ENCODE measurements at places on chromosomes 16 and 17.

DNA sequence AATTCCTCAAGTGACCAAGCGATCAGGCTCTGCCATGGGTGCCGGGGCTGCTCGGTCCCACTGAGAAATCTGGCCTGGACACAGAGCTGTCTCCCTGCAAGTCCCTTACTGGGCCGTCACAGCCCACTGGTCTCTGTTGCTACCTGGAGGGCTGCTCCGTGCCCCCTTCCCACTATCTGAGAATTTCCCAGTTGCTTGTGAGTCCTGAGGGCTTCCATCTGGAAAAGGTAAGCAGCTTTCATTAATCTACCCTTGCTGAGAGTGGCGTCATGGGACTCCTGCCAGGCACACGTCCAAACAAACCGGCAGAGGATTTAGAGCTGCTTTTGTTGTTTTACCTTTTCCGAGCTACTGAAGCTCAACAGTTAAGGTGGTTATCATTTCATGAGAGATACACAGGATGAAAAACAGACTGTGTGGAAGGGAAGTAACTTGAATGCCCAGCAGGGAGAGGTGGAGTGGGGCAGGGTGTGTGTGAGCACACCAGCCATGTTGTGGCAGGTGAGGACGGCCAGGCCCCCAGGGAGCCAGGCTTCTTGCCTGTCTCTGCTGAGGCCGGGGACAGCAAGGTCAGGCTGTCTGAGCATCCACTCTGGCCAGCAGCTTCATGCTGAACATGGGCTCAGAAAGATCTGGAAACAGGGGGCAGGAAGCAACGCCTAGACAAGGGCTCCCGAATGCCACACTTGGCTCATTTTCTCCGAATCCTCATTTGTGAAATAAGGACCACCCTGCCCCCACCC lies 50.6 kb downstream of the GTF3C1 start:
- no peak for DNase-seq

- DNase-seq, result no peak
Measured at GRCh38 chr16:54952195-54952594, 21.5 kb downstream of the IRX5 start.

DNA sequence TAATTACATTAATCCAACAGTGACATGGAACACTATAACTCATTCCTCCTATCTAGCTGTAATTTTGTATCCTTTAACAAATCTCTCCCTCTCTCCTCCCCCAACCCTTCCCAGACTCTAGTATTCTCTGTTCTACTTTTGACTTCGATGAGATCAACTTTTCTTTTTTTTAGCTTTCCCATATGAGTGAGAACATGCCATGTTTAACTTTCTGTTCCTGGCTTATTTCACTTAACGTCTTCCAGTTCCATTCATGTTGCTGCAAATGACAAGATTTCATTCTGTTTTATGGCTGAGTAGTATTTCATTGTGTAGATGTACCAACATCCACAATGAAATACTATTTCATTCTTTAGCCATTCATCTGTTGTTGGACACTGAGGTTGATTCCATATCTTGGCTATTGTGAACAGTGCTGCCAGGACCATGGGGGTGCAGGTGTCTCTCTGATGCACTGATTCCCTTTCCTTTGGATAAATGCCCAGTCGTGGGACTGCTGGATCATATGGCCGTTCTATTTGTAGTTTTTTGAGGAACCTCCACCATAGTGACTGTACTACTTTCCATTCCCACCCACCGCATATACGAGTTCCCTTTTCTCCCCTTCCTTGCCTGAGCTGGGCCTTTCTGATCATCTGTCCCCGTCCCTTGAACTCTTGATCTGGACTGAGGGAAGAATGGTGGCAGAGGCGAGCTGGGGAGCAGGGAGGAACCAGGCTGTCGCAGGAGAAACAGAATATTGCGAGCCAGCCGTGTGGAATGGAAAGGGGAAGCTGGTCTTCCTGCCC lies 7.7 kb upstream of the CEP295NL start:
- no peak for DNase-seq

GRCh38 chr16:89906140-89907025 lies 12.3 kb upstream of the MC1R start:
- no peak for DNase-seq

GRCh38 chr17:27339836-27340550 lies 46.1 kb downstream of the WSB1 start:
- DNase-seq, result no peak

DNA sequence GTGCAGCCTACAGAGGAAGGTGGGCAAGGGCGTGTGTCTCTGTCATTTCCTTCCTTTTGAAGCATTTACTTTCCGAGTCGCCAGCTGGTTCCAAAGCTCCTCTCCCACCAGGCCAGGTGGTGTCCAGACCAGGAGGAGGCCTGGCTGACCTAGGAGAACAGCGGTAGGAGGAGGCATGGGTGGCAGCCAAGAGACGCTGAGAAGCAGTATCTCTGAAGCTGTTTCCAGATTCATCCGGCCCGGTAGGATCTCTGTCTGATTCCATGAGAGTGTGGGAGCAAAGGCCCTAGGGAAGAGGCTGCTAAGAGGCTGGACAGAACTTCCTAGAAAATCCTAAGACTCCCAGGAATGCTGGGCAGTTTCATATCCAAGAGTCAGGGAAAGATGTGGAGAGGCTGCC lies 20.3 kb downstream of the MEOX1 start:
- no peak for DNase-seq

GRCh38 chr16:89330177-89330856 lies 112.8 kb downstream of the ZNF778 start:
- DNase-seq, result no peak

- DNase-seq, result no peak
Measured at GRCh38 chr16:70675851-70676513, 9.9 kb downstream of the MTSS2 start.

DNA sequence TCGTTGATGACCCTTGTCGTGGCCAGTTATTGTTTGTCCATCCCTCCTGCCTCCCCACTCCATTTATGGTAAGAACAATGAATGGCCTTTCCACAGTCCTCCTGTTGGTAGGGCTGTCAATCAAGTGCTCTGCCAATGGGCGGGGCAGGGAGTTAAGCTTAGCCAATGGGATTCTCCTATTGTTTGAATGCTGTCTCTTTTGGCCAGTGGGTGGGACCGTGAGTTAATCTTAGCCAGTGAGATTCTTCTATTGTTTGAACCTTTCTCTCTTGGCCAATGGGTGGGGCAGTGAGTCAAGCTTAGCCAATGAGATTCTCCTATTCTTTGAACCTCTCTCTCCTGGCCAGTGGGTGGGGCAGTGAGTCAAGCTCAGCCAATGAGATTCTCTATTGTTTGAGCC lies 85.4 kb downstream of the IRX3 start:
- no peak for DNase-seq

- DNase-seq, result no peak
Measured at GRCh38 chr17:49191409-49191916, 18.9 kb downstream of the GNGT2 start.

GRCh38 chr16:86665319-86665675 lies 86.9 kb downstream of the FOXL1 start:
- no peak for DNase-seq

DNA sequence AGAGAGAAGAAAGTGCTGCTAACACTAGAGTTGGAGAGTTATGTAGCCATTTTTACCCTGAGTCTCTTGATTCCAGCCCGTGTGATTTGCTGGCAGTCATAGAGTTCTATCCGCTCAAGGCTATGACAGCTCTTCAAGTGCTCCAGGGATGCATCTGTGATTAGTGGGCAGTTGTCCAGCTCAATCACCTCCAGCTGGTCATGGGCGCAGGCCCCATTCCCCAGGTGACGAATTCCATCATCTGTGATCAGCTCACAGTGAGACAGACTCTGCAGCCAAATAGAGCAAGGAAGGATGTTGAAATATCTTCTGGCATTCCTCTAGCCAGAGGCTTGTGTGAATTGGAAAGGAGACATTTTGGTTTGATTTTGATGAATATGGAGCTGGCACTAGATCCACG lies 38.4 kb upstream of the STAC2 start:
- no peak for DNase-seq

GRCh38 chr17:10460062-10460461 lies 9.3 kb downstream of the MYH4 start:
- no peak for DNase-seq

DNA sequence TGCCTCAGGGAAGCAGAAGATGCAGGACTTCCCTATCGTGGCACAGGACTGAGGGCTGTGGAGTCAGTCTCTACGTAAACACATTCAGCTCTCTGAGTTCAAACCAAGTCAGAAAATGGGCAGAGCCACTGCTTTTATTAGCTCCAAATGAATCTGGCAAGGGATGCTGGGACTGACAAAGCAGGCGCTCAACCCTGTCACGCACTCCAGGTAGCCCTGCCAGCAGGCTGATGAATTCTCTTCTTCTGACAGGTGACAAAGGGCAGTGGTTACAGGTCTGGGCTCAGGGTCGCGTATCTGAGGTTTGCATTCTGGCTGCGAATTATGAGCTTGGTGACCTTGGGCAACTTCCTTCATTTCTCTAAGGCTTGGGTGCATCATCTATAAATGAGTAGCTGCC lies 9.4 kb downstream of the RPH3AL start:
- DNase-seq, result no peak

GRCh38 chr17:4953451-4953961 lies 2.6 kb downstream of the ENO3 start:
- no peak for DNase-seq

DNA sequence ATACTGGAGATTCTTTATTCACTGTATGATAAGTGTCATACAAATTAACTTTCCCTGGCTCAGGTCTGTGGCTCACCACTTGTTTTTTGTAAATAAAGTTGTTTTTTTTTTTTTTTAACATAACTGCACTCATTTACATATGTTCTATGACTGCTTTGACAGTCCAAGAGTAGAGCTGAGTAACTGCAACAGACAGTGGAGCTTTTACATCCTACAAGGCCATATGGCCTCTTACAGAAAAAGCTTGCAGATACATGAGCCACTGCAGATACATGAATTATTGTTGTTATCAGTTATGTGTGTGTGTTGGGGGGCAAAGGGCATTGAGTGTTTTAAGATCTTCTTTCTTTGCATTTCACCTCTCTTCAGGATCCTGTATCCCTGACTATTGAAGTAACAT lies 311.7 kb downstream of the BCAS3 start:
- DNase-seq, result no peak

DNA sequence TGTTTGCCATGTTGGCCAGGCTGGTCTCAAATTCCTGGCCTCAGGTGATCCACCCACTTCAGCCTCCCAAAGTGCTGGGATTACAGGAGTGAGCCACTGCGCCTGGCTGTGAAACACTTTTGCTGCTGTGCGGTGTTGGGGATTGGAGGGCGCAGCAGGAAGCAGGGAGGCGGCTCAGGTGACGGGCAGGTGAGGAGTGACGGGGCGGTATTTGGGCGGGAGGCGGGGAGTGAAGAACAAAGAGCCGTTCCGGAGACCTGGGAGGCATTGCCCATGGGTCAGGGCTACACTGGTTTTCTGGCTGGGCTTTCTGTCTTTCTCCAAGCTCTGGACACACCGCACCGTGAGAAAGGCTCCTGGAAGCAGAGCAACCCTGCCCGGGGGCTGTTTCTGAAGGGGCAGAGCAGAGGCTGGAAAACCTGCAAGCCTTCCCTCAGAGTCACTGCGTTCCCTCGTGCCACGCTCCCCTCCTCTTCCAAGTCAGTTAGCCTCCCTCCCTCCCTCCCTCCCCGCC lies 22.1 kb downstream of the CRISPLD2 start:
- no peak for DNase-seq

DNA sequence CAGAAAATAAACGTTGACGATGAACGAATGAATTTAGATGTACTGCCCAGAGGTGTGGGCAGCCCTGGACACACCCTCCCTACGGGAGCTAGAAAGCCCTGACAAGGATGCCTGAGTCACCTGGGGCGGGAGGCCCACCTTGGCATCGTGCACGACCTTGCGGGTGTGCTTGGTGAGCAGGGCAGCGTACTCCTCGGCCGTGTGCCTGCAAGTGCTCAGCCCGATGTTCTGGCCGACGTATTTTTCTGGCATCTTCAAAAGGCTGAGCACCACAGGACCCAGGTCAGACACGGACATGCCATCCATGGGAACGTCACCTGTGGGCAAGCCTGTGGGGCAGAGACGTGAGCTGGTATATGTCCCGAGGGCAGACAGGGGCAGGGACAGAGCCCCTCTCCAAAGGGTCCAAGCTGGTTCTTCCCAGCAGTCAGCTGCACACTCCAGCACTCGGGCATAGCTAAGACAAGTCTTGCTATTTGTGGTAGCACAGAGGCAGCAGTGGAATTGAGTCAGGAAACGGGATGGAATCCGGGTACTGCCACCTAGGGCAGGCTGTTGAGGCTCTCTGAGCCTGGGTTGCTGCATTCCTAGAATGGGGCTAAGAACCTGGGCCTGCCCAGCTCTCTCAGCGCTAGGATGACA lies 10.8 kb downstream of the NMRAL1 start:
- no peak for DNase-seq

GRCh38 chr16:63426275-63426870 lies 1390.1 kb upstream of the CDH8 start:
- DNase-seq, result no peak

GRCh38 chr17:27341041-27341471 lies 47.1 kb downstream of the WSB1 start:
- no peak for DNase-seq

DNA sequence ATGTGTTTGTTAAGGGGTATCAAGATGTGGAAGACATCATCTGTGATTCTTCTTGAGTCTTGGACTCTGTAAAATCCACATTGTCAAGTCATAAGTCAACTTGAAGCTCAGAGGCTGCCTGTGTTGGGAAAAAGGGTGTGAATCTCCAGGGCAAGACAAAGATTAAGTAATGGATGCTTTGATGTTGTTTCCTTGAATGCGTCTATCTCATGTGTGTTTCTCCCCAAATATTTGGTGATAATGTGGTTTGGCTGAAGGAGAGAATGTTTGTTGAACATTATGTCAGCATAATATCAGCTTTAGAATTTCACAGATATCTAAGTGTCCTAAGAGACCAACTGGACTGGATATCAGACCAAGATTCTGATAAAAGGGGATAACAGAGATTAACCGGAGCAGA lies 24.1 kb upstream of the KCNJ16 start:
- DNase-seq, result no peak

DNA sequence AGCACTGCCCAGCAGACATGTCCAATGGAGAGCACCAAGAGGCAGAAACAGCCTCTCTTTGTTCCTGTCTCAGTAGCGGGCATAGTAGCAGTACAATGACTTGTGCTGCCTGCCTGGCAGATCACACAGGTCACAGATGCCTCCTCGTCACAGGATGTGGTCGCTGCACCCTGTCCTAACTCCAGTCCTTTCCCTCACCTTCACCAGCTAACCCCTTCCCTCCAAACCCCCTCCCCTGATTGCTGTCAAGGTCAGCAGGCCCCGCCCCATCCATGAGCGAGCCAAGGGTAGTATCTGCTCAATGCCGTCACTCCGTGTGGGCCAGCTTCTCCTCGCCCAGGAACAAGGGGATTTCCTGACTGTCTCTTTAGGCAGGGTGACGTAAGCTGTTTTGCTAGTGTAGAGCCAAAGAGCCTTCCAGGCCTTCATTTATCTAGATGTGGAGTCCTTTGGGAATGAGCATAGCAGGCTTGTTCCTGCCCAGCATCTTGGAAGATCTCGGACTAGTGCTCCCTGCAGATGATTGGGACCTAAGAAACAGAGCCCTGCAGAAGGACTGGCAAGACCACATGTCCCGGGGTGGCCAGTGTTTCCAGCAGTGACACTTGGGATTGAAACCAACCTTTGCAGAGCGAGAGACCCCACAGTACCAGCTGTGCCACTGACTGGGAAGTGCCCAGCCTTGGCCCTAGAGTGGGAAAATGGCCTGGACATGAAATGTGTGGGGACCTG lies 75.9 kb upstream of the TNRC6C start:
- peak; percentile 22 for DNase-seq

GRCh38 chr16:17944345-17944744 lies 392.2 kb downstream of the NPIPA8 start:
- DNase-seq, result no peak

Measured in amygdala (tissue), 56 donors.